ENCODE measurements at places on chromosomes 2 and 18.

DNA sequence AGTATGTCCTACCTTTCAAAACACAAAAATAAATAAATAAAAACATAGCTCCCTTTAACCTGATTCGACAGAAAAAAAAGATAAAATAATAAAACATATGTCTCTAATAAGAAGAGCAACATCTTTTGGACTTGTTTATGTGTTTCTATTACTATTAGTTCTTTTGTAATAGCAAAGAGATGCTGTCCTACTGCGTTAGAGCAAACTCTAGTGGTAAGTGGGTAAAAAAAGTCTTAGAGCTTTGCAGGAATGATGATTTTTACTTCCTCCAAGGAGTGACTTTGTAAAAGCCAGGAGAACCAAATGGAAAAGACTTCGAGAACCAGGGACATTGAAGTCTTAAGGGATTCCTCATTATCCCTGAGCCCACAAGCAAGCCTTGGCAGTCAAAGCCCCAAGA lies 450.1 kb downstream of the METTL4 start:
- DNase-seq: no peak

- DNase-seq: peak; percentile 42
Observed at GRCh38 chr2:36459725-36460137, 104.2 kb downstream of the CRIM1 start.

DNA sequence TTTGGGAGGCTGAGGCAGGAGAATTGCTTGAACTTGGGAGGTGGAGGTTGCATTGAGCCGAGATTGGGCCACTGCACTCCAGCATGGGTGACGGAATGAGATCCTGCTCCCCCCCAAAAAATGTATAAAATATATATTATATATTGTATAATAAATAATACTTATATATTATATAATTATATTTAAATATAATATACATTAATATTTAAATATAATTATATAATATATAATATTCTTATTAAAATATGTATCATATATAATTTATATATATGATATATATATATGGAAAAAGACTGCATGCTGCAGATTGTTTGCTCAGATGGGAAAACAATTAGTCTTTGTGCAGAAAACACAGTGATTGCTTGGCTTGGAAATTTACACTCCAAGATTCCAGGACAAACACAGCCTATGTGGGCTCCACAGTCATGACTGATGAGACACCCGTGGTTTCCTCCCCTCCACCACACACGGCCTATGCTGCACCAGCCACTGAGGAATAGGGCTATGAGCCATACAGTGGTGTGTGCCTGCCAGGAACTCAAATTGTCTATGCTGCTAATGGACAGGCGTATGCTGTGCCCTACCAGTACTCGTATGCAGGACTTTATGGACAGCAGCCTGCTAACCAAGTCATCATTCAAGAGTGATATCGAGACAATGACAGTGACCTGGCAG lies 30.0 kb downstream of the PMAIP1 start:
- DNase-seq: peak; percentile 31

DNA sequence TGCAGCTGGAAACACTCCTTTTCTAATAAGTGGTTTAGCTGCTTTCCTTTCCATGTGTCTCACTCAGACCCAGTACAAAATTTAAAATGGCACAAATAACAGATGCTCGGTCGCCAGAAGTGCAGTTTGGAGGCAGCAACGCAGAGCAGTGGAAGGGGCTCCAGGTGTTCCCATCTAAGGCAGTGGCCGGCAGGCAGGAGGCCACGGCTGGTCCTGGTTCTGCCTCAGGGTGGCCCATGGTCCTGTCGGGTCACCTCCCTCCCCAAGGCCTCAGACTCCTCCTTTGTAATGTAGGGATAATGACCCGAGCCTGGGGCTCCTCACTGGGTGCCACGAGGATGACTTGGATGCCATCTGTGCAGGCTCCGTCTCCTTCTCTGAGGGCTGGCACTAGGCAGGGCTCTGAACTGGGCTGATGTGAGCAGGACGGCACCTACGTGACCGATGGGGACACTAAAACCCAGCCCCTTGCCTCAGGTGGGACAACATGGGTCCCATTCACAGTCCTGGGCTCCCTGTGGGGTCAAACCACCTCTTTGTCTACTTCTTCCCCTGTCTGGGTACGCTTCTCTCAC lies 80.9 kb upstream of the SLC66A3 start:
- no peak for DNase-seq

DNA sequence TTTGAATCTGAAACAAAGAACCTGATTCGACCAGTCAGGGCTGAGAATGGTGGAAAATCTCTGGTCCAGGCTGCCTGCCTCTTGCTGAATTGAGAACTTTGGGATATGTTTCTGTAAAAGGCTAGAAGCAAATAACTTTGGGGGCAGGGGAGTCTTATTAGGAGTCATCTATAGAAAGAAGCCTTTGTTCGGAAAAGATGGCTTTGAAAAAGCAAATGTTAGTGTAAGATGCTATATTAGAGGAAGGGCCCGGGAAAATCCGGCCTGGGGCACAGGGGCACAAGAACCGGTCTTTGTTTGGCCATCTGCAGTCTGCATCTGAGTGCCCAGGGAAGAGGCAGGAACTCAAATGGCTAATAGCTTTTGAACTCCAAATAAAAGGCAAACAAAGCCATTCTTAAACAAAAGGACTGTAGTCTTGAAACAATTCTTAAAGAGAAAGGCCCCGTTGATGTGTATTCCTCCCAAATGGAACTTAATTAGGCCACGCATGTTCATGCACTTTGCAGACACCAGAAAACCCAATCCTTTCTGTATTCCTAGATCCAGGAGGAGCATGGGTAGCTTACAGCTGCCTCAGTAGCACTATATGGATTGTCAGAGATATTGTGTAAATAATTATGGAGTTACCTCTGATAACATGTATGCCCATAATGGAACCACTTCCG lies 180.0 kb upstream of the ARL4C start:
- peak; percentile 74 for DNase-seq

GRCh38 chr2:38592951-38593350 lies 9.8 kb downstream of the HNRNPLL start:
- DNase-seq: no peak

DNA sequence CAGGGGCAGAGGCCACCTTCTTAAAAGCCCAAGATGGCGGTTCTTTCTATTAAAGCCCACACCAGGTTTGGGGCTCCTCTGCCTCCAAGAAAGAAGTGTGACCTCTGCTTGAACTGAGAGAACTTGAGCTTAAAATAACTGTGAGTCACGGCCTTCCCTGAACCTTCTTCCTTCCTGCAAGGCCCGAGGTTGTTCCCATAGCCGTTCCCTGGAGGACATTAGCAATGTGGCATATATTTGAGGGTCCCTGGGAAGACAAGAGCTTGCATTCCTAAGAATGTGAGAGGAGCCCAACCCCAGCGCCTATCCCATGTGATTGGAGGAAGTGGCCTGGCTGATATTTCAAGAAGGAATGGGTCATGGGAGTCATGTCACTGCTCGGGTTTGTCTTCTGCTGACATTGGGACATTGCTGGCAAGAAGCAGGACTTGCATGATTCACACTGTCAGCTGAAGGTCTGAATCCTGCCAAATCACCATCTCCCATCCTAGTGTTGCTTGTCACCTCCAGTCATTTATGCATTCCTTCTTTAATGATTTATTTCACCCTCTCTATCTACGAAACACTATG lies 168.1 kb downstream of the TRIB2 start:
- DNase-seq: no peak

DNA sequence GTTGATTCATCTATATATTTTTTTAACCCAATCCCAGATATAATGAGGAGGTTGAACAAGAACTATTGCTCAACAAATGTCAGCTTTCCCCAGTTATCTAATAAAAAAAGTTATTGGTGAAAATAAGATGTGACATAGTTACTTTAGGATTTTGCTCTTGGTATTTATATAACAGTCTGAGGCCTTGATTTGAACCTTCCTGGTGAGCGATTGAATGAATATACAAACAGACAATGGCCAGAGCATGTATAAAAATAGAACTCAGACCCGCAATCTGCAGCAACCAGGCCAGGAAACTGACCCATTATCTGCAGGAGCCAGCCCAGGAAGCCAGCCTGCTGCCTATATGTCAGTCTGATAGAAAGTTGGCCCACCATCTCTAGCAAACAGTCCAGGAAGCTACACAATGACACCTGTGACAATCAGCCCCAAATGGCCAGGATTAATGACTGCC lies 81.6 kb downstream of the HS6ST1 start:
- no peak for DNase-seq

DNA sequence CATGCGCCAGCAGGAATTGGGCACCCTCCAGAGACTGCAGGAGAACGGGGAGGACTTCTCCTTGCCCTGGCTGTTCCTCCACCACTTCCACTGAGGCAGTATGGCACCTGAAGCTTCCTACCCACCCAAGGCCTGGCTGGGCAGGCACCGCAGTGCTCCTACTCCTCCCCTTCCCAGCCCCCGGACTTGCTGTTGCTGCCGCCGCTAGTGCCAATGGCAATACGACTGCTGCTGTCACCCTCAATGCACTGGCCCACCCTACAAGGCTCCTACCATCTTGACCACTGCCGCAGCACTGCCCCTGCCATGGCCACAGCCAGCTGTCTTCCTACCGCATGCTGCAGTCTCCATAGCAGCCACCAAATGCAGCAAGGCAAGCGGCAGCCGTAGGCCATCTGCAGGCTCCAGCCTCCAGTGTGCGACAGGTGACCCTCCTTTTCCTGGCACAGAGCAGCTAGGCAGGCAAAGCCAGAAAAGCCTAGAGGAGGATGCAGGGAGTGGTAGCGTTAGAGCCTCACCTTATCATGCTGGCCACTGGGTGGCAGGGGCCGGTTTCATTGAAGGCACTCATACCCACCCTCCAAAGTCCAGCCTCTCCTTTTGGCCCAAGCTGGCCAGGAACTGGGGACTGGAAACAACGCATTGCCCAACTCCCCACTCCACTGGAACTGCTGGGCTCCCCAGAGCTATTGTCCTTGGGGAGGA lies 47.4 kb upstream of the ANKRD62 start:
- no peak for DNase-seq

GRCh38 chr18:74292541-74292858 lies 737 bp upstream of the CYB5A start:
- DNase-seq: peak; percentile 59

DNA sequence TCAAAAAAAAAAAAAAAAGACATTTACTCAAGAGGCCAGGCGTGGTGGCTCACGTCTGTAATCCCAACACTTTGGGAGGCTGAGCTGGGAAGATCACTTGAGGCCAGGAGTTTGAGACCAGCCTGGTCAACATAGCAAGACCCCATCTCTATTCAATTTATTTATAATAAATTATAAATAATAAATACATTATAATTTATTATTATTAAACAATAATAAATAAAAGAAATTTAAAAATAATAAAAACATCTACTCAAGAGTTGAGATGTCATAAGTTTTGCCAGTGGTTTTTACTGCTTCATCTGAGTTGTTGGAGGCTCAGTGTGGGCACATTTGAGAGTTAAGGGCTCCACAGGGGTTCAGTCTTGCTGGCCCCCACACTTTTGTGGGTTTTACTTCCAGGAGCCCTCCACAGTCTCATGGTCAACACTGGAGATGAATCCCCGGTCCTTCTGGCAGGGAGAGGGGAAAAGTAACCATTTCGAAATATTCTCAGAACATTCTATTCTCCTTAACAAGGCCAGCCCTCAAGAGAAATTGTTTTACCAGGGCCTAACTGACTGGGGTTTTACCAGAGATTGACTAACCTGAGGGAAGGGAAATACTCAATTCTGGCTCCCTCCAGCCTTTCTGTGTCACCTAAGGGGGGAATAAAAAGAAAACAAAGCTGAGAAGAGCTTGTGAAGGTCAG lies 51.6 kb upstream of the NCOA1 start:
- no peak for DNase-seq

- no peak for DNase-seq
Observed at GRCh38 chr2:220101980-220102379, 474.6 kb downstream of the SLC4A3 start.

DNA sequence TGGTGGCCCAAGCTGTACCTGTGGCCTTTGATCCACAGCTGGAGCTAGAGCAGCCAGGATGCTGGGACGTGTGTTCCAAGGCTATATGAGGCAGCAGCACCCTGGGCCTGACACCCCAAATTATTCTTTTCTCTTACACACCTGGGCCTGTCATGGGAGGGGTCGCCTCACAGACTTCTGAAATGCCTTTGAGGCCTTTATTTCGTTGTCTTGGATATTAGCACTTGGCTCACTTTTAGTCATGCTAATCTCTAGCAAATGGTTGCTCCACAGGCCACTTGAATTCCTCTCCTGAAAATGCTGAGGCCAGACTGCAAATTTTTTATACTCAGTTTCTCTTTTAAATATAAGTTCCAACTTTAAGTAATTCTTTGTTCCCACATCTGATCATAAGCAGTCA lies 22.0 kb upstream of the IL1R2 start:
- no peak for DNase-seq

GRCh38 chr2:216914491-216914890 lies 54.6 kb upstream of the TNP1 start:
- DNase-seq: no peak

DNA sequence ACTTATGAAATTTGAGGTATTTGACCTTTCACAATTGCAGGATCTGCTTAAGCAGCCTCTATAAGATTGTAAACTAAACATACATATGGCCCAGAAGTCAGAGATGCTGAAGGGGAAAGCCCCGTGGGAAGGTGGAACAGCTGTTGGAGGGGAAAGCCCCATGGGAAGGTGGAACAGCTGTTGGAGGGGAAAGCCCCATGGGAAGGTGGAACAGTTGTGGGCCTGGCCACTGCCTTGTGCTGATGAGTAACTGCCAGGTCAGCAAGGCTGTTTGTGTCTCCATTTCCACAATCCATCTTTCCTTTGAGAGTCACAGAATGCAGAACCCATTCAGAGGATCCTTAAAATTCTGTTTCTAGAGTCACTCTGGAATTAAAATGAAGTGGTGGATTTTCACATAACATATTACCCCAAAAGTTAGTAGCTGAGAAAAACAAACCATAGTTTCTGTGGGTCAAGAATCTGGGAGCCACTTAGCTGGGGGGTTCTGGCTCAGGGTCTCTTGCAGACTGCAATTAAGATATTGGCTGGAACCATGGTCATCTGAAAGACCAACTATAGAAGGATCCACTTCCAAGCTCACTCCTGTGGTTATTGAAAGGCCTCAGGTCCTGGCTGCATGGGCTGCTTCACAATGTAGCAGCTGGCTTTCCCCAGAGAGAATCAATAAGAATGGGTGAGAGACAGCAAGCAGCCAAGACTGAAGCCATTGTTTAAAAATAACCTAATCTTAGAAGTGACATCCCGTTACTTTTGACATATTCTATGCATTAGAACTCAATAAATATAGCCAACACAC lies 86.6 kb upstream of the CAVIN2 start:
- peak; percentile 24 for DNase-seq

Data from NCI-H69 (cell line).